GM12891 (cell line): ENCODE measurements at places on chromosomes 13 and 19.

GRCh38 chr13:92967923-92968322, 258.7 kb upstream of the GPC6 start:
- no peak for DNase-seq

- no peak for DNase-seq
Measured at GRCh38 chr19:43804432-43804831, 2.2 kb upstream of the LYPD5 start.

DNA sequence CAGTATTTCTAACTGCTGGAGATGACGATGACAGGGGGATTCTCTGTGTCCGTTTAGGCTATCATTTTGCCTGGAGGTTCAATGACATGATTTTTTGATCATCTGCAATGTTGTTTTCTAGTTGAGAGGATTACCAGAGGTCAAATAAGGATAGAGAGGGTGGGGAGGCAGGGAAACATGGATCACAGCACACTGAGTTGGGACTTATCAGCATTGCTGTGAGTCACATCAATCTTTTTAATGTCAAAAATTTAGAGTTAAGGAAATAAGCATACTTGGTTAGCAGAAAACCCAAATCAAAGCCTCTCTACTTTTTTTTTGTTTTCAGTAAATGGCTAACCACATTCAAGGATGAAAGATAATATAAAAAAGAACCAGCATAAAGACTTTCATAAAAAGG, 43.0 kb upstream of the CSNK1A1L start:
- DNase-seq = no peak

- no peak for DNase-seq
Measured at GRCh38 chr19:6717441-6717971, 2.9 kb downstream of the C3 start.

- DNase-seq = no peak
Measured at GRCh38 chr13:24225930-24226329, 65.4 kb downstream of the SPATA13 start.

DNA sequence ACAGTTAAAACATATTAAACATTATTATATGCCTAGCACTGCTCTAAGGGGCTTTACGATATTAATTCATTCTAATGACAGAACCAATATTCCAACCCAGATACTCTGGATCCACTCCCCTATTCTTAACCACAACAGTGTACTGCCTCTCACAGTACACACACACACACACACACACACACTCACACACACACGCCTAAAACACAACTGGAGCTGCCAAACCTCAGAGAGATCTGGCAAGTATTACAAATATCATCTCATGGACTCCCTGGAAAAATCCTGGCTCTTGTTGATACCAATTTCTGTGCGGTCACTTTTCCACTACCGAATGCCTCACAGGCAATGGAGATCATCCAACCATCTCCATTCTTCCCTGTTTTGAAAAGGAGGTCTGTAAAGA, 1.3 kb downstream of the ZNF780A start:
- DNase-seq = no peak

DNA sequence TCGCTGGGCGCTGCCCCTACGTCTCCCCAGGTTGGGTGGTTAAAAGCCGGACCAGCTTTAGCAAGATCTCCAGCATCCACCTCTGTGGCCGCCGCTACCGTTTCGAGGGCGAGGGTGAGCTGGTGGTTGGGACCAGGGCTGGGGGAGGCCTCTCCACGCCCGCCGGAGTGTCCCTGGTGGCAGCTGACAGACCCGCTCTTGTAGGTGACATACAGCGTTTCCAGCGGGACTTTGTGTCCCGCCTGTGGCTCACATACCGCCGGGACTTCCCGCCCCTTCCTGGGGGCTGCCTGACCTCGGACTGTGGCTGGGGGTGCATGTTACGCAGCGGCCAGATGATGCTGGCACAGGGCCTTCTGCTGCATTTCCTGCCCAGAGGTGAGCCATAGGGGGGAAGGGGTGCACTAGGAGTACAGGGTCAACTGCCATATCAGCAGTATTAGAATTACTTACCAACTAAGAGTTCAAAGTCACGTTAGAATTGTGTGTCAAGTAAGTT, 1.1 kb downstream of the ATG4D start:
- DNase-seq = no peak

DNA sequence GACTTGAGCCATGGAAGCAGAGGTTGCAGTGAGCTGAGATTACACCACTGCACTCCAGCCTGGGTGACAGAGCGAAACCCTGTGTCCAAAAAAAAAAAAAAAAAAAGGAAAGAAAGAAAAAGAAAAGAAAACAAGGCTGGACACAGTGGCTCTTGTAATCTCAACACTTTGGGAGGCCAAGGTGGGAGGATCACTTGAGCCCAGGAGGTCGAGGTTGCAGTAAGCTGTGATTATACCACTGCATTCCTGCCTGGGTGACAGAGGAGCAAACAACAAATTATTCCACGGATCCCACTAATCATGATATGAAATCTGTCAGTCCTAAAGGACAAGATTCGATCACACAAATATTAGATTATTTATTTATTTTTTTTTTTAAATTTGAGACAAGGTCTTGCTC, 3.1 kb upstream of the MYDGF start:
- no peak for DNase-seq

DNA sequence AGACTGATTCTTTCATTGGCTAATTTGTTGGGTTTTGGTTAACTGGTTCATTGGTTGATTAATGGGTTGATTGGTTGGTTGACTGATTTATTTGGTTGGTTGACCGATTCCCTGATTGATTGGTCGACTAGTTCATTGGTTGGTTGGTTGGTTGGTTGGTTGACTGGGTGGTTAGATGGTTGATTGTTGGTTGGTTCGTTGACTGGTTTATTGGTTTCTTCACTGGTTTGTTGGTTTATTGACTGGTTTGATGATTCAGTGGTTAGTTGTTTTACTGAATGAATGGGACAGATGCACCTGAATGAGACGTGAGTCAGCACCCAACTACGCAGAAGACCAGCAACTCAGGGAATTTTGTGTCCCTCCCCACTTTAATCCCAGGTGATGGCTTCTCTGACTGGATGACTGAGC, 2.7 kb upstream of the NUP62 start:
- DNase-seq = no peak

DNA sequence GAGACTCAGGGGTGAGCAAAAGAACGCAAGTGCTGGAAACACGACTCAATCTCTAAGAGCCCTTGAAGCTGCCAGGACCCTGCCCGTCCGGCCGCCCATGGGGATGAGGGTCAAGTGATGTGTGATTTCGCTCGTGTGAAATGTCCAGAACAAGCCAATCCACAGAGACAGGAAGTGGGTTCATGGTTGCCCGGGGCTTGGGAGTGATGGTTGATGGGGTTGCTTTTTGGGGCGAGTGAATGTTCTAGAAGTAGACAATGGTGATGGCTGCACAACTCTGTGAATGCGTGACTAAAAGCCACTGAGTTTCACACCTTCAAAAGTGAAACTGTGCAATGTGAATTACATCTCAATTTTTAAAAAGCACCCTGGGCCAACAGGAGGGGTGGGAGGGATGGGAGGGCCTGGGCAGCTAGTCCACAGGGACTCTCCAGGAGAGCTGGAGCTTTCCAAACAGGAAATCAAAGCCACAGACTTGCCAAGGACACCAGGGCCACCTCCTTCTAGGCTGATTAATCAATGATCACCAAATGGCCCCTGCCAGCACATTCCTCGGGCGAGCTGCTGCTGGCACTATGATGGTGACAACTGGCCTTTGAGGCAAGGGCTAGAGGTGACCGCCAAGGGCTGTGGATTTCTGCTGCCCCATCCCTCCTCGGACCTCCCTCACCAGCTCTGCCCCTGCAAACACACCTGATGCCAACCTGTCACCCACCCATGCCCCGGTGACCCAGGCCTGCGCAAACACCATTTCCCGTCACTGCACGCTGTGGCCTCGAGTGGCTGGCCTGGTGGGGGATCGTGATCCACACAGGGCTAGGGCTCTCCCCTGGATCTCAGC, 14.0 kb downstream of the DPP9 start:
- no peak for DNase-seq

GRCh38 chr19:18660051-18660910, 23.2 kb upstream of the CRTC1 start:
- no peak for DNase-seq

- DNase-seq = no peak
Measured at GRCh38 chr19:43570174-43570791, 5.0 kb downstream of the XRCC1 start.

DNA sequence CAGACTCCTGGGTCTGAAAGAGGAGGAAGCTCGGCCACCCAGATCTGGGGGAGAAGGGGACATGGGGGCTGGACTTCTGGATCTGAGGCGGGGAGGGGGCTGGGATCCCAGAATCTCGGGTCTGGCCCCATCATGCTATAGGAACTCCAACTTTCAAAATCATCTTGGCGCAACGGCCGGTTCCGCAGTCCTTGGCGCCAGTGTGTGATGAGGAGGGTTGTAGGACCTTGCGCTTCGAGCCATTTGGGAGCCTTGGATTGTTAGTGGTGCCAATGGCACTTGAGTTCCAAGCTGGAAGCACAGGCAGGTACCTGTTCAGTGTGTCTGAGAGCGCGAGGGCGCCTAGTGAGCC, 324 bp downstream of the RUVBL2 start:
- DNase-seq = no peak

DNA sequence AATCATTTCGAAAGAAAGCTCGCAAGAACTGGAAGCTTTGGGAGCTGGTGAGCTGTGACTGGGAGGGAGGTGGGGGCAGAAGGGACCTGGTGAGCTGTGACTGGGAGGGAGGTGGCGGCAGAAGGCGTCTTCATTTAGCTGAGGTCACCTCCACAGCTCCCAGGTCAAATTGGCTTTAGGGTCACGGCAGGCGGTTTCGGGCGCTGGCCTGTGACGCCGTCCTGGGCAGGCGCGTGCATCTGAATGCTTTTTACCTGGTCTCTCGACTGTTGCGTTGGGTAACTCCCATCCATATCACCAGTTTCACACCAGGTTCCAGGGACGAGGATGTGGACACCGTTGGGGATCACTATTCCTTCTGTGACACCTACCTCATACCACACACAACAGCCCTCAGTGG, 29.2 kb downstream of the C2CD4C start:
- no peak for DNase-seq

GRCh38 chr19:2636897-2637683, 65.4 kb downstream of the GNG7 start:
- peak; percentile 94 for DNase-seq

DNA sequence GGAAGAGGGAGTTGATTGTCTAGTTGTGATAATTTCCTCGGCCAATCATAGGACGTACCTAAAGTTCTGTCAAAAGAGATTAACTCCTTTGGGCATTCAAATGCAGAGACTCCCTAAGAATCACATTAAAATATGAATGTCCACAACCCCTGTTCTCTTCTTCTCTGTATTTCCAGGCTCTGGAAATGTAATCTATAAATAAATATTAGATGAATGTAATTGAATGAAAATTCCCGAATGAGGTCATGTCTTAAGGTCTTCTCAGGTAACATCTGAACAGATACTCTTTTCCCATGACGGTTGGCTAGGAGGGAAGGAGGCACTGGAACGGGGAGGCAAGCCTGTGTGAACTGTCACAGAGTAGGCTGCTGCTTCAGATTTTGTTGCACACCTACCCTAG, 145.2 kb downstream of the OXGR1 start:
- no peak for DNase-seq

GRCh38 chr13:42176294-42176693, 95.7 kb upstream of the AKAP11 start:
- no peak for DNase-seq

DNA sequence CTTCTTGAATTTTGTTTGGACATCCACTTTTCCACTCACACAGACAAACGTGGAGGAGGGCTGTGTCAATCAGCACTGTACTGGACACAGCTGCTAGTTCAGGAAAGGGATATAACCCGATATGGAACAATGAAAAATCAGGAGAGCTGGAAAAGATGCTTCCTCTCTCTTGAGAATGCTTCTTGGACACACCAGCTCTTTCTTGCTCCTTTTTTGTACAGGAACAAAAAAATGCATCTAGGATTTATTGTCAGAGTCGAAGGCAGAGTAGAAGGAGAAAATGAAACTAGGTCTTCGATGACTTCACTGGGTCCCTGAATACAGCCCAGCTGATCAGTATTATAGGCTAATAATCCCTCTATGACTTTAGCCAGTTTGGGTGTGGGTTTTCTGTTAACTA, 62.2 kb downstream of the PEG3 start:
- no peak for DNase-seq

DNA sequence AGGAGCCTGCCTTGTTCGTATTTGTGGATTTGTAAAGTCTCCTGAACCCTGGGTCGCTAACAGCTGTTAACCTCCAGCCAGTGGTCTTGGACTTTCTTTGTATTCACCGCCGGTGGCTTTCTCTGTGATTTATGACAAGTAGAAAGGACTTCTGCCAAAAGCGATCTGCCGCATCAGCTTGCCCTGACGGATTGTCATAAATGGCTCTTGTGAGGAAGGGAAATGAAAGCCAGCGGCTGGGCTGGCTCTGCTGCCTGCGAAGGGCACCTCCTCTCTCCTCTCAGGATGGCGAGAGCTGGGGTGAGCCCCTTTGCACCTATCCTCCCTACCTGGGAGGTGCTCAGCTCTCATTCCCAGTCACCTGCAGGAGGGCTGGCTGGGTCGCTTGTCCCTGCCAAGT, 25.6 kb downstream of the DHRS12 start:
- DNase-seq = no peak

- DNase-seq = no peak
Measured at GRCh38 chr19:9971166-9971897, 35.0 kb upstream of the OLFM2 start.

DNA sequence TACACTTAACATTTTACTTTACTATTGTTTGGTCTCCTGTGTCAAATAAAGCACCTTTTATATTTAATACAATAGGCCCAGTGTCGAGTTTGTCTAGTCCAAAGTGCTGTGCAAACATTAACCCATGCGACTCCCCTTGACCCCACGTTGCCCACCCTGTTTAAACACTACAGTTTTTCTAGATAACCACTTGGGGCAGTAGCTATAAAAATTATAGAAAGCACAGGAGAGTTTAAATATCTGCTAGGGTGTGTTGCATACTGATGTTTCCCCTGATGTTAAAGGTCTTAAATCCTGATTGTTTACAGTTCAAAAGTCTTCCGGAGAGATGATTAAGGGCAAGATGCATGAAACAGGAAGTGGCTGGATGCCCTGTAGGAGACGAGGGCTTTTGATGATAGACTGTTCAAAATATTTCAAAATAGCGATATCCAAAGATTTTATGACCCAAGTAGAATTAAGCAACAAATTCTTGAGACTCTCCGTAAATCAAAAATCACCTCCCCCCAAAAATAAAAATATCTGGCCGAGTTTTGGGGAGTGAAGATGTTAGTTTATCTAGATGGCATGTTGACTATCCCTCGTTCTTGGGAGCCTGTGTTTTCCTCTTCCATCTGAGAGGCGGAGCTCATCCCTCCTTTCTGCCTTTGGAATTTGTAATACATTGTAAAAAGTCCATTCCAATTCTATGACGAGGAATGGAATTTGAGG, 167.1 kb downstream of the FGF9 start:
- no peak for DNase-seq

GRCh38 chr13:109656206-109656605, 130.2 kb downstream of the IRS2 start:
- no peak for DNase-seq
